ENCODE measurements at places on chromosomes 4 and X.

DNA sequence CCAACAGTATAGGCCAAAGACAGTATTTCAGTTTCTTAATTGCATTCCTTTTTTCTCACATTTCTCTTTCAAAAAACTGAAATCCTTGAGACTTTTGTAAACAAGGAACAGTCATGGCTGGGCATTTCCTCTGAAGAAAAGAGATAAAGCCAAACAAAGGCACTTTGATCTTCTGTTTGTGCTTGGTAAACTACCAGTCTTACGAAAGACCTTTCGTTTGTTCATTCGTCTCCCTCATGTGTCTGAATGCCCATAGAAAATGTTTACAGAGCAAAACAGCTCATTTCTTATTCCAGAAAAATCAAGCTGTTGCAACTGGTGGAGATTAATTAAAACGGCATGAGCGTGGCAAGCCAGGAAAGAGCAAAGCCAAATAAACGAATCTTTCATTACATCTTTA lies 178.0 kb downstream of the GASK1B start:
- DNase-seq = no peak

DNA sequence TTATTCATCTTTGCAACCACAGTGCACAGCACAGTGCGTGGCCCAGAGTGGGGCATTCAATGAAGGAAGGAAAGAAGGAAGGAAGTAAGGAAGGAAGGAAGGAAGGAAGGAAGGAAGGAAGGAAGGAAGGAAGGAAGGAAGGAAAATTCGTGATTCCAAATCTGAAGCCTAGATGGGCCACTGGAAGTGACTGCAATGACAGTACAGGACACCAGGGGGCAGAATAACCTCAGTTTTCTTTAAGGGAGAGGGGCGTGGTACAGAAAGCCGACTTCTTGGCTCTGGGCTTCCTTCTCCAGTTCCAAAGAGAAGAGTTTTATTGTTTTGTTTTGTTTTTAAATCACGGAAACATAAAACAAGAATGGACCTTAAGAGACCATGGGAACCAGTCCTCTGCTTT lies 47.8 kb downstream of the APLN start:
- DNase-seq = peak; percentile 61

- no peak for DNase-seq
Measured at GRCh38 chr4:120130786-120131185, 64.1 kb upstream of the MAD2L1 start.

GRCh38 chr4:85448906-85449890 lies 25.8 kb upstream of the ARHGAP24 start:
- DNase-seq = no peak

- no peak for DNase-seq
Measured at GRCh38 chr4:109183931-109184490, 118.4 kb downstream of the COL25A1 start.
